ENCODE measurements at places on chromosomes 1 and 21.

- DNase-seq = no peak
Observed at GRCh38 chr1:178004926-178005391, 35.1 kb upstream of the SEC16B start.

GRCh38 chr1:183580281-183580682, 10.0 kb downstream of the NCF2 start:
- DNase-seq = peak; percentile 47

DNA sequence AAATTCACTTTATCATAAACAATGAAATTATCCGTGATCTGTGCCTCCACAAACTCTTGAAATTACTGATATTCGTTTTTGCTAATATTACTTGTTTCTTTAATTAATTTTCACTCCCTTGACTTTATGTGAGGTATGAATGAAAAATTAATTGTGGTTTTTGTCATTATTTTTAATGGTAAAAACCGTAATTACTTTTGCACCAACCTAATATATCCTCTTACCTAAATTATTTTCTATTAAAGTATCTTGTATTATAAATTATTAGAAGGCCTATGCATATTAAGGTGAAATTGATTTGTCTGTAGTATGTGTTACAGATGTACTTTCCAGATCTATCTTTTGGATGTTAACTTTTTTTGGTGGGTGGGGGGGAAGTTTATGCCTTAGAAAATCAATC, 315.9 kb downstream of the KCTD3 start:
- no peak for DNase-seq

DNA sequence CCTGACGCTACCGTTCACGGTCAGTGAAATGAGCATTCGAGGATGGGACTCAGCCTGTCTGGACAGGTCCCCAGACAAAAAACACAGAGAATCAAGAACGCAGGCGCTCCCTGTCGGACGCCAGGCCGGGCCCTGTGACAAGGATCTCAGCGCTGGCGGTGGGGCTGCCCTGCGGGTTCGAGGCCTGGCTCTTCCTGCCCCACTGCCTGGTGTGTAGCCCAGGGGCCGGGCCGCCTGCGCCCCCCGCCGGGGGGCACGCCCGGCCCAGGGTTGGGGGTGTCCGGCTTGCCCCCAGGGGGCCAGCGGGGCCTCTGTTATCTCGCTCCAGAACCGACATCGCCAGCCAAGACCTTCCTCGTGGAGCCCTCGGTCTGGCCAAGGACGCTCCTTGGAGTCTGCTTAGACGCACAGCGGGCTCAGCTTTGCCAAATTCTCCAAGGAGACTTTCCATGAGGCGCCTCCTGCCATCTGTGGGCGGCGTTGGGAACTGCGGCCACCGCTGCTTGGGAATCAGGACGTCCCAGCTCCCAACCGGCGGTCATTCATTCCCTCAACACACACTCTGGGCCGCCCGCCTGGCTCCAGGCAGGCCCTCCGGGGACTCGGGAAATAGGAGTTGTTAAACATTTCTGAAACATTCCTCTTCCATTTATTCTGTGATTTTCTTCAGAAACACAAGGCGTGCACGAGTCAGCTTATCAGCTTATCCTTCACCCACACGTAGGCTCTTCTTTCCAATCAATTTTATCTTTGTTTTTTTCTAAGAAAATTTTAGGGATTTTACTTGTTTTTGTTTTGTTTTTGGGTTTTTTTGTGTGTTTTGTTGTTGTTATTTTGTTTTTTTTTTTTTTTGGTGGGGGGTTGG, 11.3 kb upstream of the RIPK4 start:
- peak; percentile 93 for DNase-seq

DNA sequence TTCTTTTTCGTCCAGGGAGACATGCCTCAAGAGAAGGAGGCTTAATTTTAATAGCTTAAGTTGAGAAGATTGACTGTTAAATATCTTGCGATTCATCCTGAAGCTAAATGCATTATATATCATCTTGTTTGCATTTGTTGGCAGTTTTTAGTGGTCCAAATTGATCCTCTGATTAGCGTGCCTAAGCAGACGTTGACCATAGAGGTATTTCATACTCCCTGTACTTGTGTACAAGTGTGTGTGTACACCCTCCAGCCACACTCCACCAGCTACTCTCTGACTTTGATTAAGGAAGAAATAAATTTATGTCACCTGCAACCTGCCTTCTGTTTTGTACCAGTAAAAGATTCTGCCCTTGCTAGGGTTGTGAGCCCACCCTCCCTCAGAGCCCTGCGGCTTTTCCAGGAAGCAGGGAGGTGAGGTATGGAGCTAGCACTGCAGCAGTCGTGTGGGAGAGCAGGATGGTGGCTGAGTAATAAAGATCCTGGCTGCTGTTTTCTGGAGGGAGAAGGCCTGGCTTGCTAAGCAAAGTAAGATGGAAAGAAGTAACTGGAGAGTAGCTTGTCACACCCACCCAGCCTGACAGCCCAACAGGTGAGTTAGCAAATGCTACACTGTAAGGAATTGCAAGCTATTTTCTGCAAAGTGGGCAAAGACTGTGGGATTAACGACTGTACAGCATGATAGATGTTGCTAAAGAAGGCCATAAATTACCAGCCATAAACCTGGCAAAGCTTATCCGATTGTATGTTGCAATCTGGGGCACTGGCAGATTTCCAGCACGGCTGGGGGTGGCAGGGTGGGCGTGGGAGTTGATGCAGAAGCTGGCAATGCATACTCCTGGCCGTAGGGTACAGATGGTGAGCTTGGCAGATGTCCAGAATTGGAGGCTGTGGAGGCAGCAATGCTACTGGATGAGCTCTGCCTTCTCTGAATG, 170.2 kb downstream of the TNR start:
- peak; percentile 67 for DNase-seq

All from tongue (tissue), 3 donors.